Osteoblast (primary cell): ENCODE measurements at places on chromosomes 2 and 18.

DNA sequence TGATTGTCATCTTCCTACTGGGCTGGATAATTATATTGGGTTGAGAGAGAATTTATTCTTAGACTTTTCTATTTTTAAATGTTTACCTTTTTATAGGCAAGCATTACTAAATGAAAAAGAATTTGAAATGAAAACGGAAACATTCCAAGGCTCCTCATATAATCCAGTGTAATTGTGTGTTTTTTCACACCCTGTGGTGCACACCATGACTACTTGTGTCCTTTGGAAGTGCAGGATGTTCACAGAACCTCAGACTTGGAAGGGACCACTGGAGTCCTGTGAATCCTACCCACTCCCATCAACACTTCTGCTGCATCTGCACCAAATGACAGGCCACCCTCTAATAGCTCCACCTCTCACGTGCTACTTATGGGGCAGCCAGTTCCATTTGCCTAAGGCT lies 48.0 kb downstream of the NAT8 start:
- DNase-seq, result no peak

DNA sequence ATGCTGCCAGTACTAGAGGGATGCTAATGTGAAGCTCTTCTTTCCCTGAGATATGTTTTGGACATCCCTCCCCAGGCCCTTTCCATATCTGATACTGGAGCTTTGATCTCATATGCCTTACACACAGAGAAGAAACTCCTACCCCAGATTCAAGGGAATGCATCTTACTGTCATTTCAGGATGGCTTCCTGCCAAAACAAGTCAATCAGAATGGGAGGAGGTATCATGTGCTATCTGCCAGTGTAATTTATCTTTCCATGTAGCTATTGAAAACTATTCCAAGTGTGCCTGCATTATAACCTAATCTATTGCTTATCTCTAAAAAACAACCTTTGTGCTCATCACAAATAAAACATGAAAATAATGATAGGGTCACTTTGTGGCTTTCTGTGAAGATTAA lies 269.9 kb upstream of the SETBP1 start:
- DNase-seq, result no peak

GRCh38 chr2:101232770-101233169 lies 19.9 kb upstream of the CNOT11 start:
- DNase-seq, result no peak

DNA sequence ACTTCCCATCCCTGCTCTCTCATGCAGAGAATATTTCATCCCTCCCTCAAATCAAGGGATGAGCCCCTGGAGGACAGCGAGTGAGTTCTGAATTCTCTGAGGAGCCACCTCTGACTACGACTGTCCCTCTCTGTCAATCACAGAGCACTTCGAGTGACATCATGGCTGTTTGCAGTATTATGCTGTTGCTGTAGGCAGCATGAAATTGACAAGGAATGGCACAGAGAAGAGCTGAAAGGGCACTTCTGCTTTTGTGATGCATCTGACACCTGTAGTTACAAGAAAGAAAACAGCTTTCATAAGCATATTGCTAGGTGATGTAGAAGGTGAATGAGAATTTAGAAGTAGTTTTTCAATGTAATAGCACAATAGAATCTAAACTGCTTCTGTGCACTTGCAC lies 166.9 kb downstream of the ARHGAP15 start:
- no peak for DNase-seq

DNA sequence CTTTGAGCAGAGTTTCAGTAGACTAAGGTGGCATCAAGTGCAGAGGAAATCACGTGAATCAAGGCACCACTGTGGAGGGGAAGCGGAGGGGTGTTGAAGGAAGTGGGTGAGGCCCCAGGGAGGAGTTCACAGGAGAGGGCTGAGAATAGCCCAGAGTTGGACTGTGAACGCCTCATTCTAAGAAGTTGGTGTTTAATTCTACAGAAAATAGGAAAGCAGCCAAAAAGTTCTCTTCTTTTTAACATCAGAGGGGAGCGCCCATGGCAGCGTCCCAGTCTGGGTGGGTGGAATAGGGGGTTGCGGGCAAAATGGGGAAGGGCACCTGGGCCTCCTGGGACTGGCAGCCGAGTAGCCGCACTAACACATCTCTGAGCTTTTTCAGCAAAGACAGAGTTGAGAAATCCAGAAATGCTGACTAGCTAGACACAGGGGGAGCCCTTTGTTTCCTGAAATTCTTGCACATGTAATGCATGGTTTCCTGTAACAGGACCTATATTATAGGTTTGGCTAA lies 97.0 kb downstream of the NEB start:
- no peak for DNase-seq

GRCh38 chr2:105082107-105082506 lies 44.2 kb downstream of the MRPS9 start:
- no peak for DNase-seq

DNA sequence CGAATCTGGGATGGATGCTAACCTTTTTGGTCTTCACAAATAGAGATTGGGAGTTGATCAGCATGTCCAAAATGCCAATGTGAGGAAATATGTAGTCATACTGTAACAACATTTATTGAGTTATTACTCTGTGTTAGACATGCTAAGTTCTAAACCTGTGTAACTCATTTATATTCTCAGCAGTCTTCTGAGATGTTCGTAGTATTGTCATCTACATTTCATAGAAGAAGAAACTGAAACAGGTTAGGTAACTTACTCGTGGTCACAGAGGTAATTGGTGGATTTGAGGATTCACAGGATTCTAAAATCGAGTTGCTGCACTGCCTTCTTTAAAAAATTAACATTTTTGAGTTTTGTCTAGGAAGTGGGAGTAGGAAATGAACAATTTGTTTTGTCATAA lies 162.1 kb downstream of the UBE2E3 start:
- DNase-seq, result no peak

- DNase-seq, result no peak
These were observed 663.3 kb upstream of the CHAC2 start for GRCh38 chr2:53104263-53104662.

DNA sequence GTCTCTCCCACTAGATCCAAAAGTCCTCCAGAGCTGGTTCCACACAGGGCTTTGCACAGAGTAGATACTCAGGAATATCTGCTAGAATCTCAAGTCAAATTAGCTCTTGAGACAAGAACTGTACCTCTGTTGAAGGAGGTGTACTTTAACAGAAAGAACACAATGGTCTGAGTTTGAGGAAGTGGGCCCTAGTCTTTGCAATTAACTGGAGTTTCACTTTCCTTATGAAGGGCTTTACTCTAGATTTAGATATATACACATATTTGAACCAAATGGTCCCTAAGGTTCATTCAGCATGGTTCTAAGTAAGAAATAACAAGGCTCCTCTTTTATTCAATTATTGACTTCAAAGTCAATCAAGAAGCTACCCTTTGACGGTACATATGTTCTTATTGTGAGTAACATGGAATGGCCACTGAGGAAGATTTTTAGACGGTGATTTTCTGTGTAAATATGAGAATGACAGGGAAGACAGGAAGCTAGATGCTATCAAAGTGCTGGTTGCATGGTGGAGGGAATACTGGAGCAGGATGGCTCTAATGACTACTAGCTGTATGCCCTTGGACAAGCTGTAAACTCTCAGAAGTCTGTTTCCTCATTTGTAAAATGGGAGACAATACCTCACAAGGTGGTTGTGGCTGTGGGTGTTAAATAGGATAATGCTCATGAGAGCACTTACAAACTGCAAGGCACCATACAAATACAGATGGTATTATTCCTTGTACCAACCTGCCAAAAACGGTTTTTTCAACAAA lies 73.5 kb upstream of the SERTAD2 start:
- no peak for DNase-seq

DNA sequence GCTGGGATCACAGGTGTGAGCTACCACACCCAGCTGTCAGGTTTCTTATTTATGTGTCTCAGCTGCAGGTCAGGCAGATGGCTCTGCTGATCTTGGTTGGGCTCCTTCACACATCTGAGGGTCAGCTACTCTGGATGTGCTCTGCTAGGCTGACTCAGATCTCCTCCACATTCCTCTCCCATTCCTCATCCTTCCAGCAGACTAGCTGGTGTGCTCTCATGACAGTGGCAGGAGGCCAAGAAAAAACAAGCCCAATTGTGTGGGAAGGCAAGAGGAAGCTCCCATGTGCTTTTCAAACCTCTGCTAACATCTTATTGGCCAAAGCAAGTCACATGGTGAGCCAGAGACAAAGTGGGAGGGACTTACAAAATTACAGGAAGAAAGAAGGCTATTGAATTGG lies 11.7 kb upstream of the MSH6 start:
- peak; percentile 88 for DNase-seq

GRCh38 chr2:98050070-98050469 lies 36.9 kb upstream of the VWA3B start:
- DNase-seq, result no peak

DNA sequence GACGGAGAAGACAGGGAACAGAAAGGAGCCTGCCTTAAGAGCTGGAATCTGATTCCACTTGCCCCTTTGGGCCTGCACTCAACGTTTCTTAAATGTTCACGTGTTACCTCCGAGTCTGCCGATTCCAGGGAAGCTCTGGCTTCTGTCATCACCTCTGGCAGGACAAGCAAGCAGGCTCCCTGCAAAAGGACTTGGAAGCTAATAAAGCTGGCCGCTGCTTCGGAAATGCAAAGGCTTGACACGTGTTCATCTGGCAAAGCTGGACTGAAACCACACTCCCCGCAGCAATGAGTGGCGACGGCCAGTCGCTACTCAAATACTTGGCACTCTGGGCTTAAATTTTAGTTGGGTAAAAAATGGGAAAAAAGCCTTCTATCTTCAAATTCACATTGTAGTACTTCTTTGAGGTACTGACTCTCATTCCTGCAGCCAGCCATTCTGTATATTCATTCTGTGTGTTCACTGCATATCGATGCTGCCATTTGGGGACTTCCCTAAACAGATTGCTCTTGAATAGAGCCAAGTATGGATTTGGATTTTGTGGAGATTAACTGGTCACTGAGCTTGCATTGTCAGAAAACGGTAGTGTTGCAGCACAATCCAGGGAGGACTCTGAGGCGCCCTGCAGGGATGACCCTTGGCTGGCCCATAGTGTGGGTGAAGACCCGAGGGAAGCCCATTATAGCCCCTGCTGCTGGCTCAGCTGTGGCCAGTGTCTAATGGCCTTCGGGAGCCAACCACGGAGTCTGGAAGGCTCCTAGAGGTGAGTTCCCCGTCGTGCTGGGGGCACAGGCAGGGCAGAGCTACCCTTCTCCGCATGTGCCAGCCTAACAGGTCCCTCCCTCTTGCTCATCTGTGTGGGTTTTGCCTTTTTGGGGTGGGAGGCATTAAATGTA lies 231.5 kb downstream of the PRKCE start:
- no peak for DNase-seq

DNA sequence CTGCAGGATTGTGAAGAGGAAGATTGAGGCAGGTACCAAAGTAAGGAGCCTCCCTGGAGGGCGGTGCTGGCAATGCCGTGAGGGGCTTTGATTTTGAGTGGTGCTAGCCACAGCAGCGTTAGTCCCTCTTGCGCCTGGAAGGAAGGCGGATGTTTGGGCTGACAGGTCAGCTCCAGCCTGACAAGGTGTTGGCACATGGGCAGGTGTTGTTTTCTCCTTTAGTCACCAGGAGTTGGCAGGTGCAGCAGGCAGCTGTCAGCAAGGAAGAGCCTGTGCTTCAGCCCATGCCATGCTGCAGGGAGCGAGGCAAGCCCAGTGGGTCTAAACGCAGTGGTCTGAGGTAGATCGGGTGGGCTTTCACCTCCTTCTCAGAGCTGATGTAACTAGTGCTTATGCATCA lies 8.5 kb downstream of the SEC11C start:
- DNase-seq, result no peak

DNA sequence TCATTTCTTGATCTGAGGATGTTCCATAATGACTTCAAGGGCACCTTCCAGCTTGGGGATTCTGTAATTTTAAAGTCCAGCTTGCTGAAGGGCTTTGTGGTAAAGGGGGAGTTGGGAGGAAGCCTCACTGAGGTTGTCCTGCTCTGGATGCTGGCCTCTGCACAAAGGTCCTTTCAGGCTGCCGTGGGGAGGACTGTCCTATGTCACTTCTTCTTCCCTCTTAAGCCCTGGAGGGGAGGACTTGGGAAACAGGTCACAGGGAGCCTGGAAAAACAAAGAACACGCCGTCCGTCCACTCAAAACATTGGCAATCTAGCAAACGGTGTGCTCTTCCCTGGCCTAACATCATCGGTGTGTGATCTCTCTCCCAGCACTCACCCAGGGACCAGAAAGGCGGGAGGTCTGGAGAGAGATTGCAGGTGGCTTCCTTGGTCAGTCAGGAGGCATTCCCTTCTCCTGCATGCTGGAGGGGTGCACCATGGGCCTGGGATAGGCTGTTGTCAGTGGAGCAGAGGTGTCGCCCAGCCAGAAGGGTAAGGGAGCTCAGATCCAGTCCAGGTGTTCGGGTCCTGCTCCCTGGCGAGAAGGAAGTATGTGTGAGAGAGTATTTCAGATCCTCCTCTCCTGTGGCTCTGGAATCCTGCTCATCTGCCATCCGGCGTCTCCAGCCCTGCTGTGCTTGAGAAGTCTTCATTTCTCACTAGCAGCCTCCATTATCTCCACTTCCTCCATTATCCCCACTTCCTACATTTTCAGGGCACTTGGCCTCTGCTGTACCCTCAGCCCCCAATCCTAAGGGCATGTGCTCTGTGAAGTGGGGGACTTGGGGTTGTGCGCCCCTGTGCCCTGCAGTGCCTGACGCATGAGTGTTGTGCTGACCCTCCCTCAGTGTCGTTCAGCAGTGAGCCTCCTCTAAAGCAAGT lies 20.1 kb downstream of the ASAP2 start:
- no peak for DNase-seq

GRCh38 chr2:100544911-100545596 lies 17.7 kb upstream of the PDCL3 start:
- peak; percentile 21 for DNase-seq

DNA sequence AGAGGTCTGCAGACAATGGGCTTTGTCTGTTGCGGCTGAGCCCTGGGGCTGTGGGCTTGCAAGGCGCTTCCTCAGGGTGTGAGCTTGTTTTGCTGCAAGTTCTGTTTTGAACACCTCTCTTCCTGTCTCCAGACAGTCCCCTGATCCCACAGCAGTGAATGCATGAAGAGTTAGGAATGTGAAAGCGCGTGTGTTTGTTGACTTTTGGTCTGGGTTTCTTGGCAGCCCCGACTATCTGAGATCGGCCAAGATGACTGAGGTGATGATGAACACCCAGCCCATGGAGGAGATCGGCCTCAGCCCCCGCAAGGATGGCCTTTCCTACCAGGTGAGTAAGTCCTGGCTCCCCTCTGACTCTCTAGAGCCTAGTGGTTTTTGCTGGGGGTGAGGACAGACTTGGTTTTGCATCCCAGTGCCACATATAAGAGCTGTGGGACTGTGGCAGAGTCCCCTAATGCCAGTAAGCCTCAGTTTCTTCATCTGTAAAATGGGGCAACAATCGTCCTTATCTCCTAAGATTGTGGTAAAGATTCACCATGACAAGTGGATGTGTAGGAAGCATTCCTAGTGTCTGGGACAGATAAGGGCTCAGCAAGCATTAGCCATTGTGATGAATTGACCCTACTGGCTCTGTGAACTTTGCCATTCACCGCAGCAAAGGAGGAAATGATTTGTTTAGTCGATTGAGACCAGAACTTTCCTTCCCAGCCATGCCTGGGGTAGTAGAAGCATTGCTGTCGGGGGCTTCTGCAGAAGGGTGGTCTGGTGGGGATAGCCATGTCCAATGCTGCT lies 3.0 kb downstream of the LBH start:
- peak; percentile 98 for DNase-seq

- DNase-seq, result no peak
These were observed 61.6 kb upstream of the ACYP2 start for GRCh38 chr2:54053830-54054229.

- DNase-seq, result no peak
These were observed 55.0 kb downstream of the SCN7A start for GRCh38 chr2:166439078-166439477.

- no peak for DNase-seq
These were observed 61.9 kb downstream of the ZNF516 start for GRCh38 chr18:76432970-76433767.

GRCh38 chr18:25243754-25244153 lies 108.2 kb downstream of the ZNF521 start:
- no peak for DNase-seq

- DNase-seq, result no peak
These were observed 29.3 kb downstream of the TRAPPC12 start for GRCh38 chr2:3408781-3409180.
